A549 treated with AZD2906 at 1 μM for 4 hours (cell line): ENCODE measurements at places on chromosomes 1 and 21. TPM values are rescaled to one million over a fixed set of nuclear protein-coding genes. Genes with fewer than 3 reads are reported as not detected.

NECTIN4 gene
- total RNA-seq = 1.6 to 1.9 TPM (median 1.8 TPM) in 5 replicates

GPR37L1 gene
- total RNA-seq = 0.10 to 0.11 TPM (median 0.10 TPM) in 5 replicates

MATN1 gene
- 0.02 to 0.14 TPM (median 0.10 TPM) in 4 of 5 replicates, not detected in the other for total RNA-seq

IGFN1 gene
- 0.31 to 0.71 TPM (median 0.56 TPM) in 5 replicates for total RNA-seq

NR1I3 gene
- total RNA-seq = 0.07 TPM in 1 of 5 replicates, not detected in the others

SPRR2A gene
- not detected in 5 replicates for total RNA-seq

CRYAA gene
- 0.13 to 0.16 TPM in 2 of 5 replicates, not detected in the others for total RNA-seq

ADAM30 gene
- not detected in 5 replicates for total RNA-seq

FCGR3B gene
- not detected in 5 replicates for total RNA-seq

BRDT gene
- not detected in 5 replicates for total RNA-seq

HMGCS2 gene
- total RNA-seq = not detected in 5 replicates

PYHIN1 gene
- not detected in 5 replicates for total RNA-seq

BNIPL gene
- 0.04 to 0.16 TPM (median 0.15 TPM) in 5 replicates for total RNA-seq

CHIA gene
- not detected in 5 replicates for total RNA-seq

MRAP gene
- total RNA-seq = not detected in 5 replicates

OR6K3 gene
- total RNA-seq = not detected in 5 replicates

S100A9 gene
- 0.45 to 0.90 TPM (median 0.59 TPM) in 5 replicates for total RNA-seq

LCE3D gene
- total RNA-seq = 2.8 to 4.4 TPM (median 3.1 TPM) in 5 replicates

LCE6A gene
- total RNA-seq = not detected in 5 replicates

GREM2 gene
- total RNA-seq = 0.06 to 0.12 TPM (median 0.09 TPM) in 5 replicates

C1orf116 gene
- total RNA-seq = 4.9 to 6.7 TPM (median 6.0 TPM) in 5 replicates

RHD gene
- total RNA-seq = not detected in 5 replicates

SPRR2E gene
- total RNA-seq = not detected in 5 replicates
